Endodermal cell (in vitro differentiated cells): ENCODE measurements at places on chromosomes 7 and 10. TPM values are rescaled to one million over a fixed set of nuclear protein-coding genes. Genes with fewer than 3 reads are reported as not detected.
A peak's percentile ranks its signal among the peaks of the same experiment; 100 is the strongest.

MET gene
- 7.3 and 8.3 TPM in 2 replicates for total RNA-seq

TEX47 gene
- total RNA-seq: not detected in 3 replicates

CCDC136 gene
- total RNA-seq: 27.3 to 49.3 TPM (median 46.0 TPM) in 3 replicates

CFAP46 gene
- total RNA-seq: 9.8 to 10.5 TPM (median 10.4 TPM) in 3 replicates

RBP3 gene
- total RNA-seq: not detected in 3 replicates

DNA sequence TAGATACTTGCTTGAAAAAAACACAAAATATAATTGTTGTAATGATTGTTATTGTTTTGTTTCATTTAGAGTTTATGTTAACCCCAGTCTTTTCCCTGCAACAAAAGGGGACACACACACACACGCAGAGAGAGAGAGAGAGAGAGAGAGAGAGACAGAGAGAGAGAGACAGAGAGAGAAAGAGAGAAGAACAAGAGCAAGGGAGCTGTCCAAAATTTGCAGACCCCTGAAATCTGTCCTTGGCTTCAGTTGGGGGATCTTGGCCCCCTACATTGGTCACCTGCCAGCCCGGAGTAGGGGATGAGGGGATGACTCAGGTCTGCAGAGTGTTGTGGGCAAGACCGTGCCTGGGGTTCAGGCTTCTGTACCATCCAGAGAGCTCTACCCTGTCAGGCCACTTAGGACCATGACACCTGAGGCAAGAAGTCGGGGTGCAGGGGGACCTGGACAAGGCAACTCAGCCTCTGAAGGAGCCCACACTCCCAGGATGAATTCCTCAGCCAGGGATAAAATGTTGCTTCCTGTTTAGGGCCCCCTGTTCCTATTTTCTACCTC lies 73.1 kb downstream of the RAMP3 start:
- H3K27ac ChIP-seq: no peak overlapping the region
- no peak for DNase-seq
- no peaks in the 10 kb centered on the region for H3K36me3 ChIP-seq
- no peaks in the 10 kb centered on the region for H3K27me3 ChIP-seq
- no peak overlapping the region for H3K4me3 ChIP-seq

- no peaks in the 10 kb centered on the region for H3K36me3 ChIP-seq
- DNase-seq: no peak
- H3K4me3 ChIP-seq: no peak overlapping the region
- no peaks in the 10 kb centered on the region for H3K27me3 ChIP-seq
- H3K27ac ChIP-seq: no peak overlapping the region
Observed at GRCh38 chr10:94155722-94156271, 162.1 kb downstream of the PLCE1 start.

DNA sequence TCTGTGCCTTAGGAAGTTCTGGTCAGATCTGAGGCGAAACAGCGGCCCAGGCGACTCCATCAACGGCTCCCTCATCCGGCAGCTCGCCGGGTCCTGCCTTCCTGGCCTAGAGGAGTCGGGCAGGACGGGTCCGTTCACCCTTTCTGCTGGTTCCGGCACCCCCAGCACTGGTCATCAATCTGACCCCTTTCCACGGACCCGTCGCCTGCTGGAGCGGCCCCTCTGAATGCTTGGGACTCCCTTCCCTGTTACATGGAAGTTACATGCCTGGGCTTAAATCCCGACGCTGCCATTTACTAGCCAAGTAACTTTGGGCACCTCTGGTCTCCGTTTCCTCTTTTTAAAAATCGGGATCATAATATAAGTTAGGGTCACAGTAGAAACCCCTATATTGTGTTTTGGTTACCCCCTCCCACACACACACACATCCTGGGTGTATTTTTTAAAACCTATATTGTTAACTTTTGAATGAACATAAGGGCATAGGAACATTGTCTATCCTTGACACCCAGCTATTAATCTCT lies 607 bp upstream of the GGCT start:
- peak overlapping the region; percentile 91 for H3K4me3 ChIP-seq
- H3K36me3 ChIP-seq: no peaks in the 10 kb centered on the region
- H3K27me3 ChIP-seq: peaks cover 17% of the 10 kb centered on the region
- DNase-seq: no peak
- H3K4me1 ChIP-seq: no peaks in the 10 kb centered on the region

DNA sequence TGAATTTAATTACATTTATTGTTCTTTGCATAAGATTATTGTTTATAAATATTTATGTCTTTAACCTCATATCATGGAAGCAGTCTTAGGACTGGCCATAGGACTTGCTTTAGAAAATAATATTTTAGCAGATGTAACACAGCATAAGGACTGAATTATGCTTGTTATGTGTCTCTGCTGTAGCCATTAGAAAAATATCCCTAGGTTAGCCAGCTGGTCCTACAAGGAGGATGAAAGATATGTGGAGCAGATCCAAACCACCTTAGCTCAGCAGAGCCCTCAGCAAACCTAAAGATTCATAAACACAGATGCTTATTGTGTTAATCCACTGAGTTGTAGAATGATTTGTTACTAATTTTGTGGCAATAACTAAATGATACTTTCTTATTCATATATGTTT lies 166.0 kb upstream of the COL1A2 start:
- H3K36me3 ChIP-seq: no peaks in the 10 kb centered on the region
- no peak overlapping the region for H3K4me3 ChIP-seq
- no peak for DNase-seq
- no peaks in the 10 kb centered on the region for H3K27me3 ChIP-seq
- H3K27ac ChIP-seq: no peak overlapping the region
- peaks cover under 1% of the 10 kb centered on the region for H3K4me1 ChIP-seq

DNA sequence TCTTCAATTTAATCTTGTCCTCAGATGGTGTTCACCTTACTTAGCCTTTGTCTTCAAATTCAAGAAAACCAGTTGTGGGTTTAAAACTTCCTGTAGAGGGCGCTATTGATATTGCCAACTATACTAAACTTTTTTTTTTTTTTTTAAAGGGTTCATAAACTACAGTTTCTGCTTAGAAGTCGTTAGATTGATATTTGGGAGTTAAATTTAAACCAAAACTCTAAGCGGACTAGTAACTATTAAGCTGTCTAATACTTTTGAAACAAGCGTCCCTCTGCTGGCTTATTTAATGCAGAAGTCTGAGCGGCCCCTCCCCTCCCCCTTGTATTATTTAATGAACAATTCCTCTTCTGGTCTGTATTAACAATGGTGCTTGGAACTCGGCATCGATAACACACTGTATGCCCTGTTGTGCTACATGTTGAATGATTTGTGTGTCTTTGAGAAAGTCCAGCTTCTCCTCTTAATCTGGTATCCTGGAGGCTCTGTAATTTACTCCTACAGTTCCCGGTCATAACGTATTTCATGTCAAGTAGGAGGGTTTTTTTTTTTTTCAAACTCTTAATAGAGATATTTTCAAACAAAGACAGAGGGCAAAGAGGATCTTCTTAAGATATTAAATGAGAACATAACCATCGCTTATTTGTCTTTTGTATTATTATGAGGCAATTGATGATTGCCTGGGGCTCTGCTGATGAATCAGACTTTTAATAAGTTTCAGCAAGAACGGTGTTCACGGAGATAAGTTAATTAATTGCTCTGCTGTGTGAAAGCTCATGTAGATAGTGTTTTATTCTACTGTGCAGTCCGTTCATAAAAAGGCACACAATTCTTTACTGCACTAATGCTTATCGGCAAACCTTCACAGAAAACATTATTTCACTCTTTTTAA lies 22.6 kb upstream of the CREB5 start:
- no peaks in the 10 kb centered on the region for H3K4me1 ChIP-seq
- no peaks in the 10 kb centered on the region for H3K27me3 ChIP-seq
- no peak for DNase-seq
- H3K36me3 ChIP-seq: no peaks in the 10 kb centered on the region

GRCh38 chr10:6008497-6009142 lies 31.3 kb upstream of the IL15RA start:
- H3K27ac ChIP-seq: no peak overlapping the region
- no peak for DNase-seq
- no peaks in the 10 kb centered on the region for H3K4me1 ChIP-seq
- no peaks in the 10 kb centered on the region for H3K27me3 ChIP-seq
- H3K4me3 ChIP-seq: no peak overlapping the region

DNA sequence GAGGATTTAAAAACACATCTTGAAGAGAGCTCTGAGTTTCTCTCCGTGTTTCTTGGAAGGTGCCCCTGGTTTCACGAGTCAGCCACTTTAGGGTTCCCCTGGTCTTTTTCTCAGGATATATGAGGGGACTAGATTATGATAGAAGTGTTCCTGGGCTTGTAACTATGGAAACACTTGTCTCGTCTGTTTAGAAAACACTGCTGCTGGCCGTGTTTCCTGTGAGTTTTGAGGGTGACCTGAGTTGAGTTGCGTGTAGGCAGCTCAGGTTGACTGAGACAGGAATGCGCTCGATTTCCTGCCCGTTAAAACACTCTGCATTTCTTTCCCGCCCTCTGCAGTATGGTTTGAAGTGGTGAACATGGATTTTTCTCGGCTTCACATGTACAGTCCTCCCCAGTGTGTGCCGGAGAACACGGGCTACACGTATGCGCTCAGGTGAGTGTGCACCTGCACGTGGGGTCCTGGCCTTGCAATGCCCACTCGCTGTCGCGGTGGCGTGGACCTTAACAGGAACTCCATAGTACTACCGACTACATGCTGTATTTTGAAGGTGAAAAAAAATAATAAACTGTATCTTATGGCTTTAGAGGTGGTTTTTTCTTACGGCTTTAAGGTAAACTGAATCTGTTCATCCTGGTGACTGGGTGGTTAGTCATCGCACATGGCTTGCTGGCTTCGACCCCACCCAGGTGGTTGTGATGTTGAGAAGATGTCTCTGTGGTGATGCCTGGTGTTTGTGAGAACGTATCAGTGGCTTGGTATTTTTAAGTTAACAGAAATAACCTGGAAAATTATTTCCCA lies at the start of gene SUN1:
Gene SUN1 (plus strand): TSS at position 310 of the 801 bp plus-strand sequence. CDS start 49 bp downstream, at position 359.
- peak within 1 kb of the TSS; percentile 64 for H3K27ac ChIP-seq
- no peak for DNase-seq

DNA sequence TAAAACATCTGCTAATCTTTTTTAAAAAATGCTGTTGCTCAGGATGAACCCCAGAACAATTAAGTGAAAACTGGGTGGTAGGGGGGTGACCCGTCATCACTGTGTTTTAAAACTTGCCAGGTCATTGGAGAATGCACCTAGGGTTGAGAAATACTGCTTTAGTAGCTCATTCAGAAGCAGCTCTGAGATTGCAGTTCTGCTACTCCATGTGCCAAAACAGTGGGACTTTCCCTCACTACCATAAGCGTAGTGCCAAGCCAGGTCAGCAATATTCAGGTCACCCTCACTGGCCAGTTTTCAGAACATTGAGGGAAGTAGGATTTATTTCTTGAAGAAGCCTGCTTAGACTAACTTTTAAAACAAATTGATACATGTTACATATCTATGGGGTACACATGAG lies 5.2 kb downstream of the STEAP2 start:
- no peaks in the 10 kb centered on the region for H3K36me3 ChIP-seq
- H3K4me3 ChIP-seq: no peak overlapping the region
- H3K27ac ChIP-seq: no peak overlapping the region
- no peak for DNase-seq
- H3K4me1 ChIP-seq: no peaks in the 10 kb centered on the region

DNA sequence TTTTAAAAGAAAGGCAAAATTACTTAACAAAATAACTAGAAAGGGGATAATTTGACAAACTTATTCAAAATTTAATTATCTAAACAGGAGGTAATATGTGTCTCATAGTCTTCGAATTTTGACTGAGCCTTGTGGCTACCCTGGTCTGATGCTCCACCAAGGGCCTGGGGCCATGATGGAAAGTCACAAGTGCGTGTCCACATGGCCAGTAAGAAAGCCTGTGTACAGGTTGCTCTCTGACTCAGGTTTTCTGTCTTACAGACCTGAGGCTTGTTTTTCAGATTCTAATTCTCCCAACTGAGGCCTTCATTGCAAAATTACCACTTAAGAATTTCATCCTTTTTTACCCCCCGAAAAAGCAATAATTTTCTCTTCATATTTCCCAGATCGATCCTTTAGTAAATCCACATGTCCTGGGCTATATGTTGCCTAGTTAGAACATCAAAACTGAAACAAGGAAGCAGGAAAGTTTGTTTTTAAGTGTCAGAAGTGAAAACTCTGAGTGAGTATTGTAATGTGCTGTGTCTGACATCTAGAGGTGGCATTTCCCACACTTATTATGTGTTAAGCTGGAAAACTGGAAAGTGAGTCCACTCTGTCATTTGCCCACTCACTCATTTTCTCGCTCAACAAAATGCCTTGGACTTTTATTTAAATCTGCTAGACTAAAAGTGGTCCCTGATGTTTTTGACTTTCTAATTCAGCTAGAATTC lies 10.0 kb downstream of the CYP3A43 start:
- DNase-seq: no peak
- no peak overlapping the region for H3K4me3 ChIP-seq
- H3K27me3 ChIP-seq: no peaks in the 10 kb centered on the region
- no peaks in the 10 kb centered on the region for H3K36me3 ChIP-seq
- H3K4me1 ChIP-seq: peaks cover 7% of the 10 kb centered on the region
- no peak overlapping the region for H3K27ac ChIP-seq

DNA sequence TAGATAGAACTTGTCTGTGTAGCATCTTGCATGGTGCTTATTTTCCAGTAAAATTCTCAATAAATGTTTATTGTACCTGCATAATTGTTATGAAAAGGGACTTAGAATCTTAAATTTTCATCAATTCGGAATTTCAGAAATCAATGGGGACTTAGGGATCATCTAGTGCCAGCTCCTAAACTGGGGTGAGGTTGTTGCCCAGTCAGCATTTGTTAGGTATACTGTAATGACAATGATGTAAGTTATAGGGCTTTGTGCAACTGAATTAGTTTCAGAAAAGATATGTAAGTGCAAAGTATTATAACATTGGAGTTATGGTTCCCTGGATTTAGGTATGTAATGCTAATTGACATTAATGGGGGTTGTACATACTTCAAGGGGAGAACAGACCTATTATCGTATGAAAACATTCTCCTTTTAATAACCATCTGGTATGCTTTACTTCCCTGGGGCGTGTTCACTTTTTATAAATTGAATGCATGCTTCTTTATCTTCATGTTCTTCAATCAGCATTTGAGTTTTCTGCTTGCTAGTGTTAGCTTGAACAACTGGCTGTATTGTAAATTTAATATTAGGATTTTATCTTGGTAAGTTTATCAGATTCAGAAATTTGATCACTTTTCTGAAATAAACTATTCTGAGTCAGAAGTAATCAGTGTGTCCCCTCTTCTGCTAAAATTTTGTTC lies 270.3 kb downstream of the BBS9 start:
- no peak overlapping the region for H3K27ac ChIP-seq
- no peak for DNase-seq
- no peak overlapping the region for H3K4me3 ChIP-seq
- H3K36me3 ChIP-seq: no peaks in the 10 kb centered on the region
- H3K4me1 ChIP-seq: no peaks in the 10 kb centered on the region

GRCh38 chr7:13411151-13411550 lies 578.3 kb downstream of the ETV1 start:
- no peaks in the 10 kb centered on the region for H3K36me3 ChIP-seq
- DNase-seq: no peak
- no peak overlapping the region for H3K4me3 ChIP-seq
- no peaks in the 10 kb centered on the region for H3K4me1 ChIP-seq

DNA sequence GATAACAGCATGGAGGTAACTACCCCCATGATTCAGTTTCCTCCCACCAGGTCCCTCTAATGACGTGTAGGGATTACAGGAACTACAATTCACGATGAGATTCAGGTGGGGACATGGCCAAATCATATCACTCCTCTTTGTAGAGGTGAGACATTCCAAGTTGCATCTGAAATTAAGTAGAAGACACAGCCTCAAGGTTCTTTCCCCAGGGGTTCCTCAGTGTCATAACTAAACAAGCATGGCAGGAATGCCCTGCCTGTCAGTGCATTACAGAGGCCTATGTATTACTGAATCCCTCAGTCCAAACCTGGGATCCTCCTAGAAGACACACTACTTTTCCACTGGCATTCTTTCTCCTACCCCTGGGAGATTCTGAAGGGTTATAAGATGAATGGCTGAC lies 42.6 kb upstream of the WNT16 start:
- no peak overlapping the region for H3K4me3 ChIP-seq
- no peak for DNase-seq
- H3K27ac ChIP-seq: no peak overlapping the region
- no peaks in the 10 kb centered on the region for H3K27me3 ChIP-seq
- no peaks in the 10 kb centered on the region for H3K4me1 ChIP-seq
